Fibroblast of the conjunctiva (primary cell): ENCODE measurements at places on chromosomes 1 and 21.
A peak's percentile ranks its signal among the peaks of the same experiment; 100 is the strongest.

DNA sequence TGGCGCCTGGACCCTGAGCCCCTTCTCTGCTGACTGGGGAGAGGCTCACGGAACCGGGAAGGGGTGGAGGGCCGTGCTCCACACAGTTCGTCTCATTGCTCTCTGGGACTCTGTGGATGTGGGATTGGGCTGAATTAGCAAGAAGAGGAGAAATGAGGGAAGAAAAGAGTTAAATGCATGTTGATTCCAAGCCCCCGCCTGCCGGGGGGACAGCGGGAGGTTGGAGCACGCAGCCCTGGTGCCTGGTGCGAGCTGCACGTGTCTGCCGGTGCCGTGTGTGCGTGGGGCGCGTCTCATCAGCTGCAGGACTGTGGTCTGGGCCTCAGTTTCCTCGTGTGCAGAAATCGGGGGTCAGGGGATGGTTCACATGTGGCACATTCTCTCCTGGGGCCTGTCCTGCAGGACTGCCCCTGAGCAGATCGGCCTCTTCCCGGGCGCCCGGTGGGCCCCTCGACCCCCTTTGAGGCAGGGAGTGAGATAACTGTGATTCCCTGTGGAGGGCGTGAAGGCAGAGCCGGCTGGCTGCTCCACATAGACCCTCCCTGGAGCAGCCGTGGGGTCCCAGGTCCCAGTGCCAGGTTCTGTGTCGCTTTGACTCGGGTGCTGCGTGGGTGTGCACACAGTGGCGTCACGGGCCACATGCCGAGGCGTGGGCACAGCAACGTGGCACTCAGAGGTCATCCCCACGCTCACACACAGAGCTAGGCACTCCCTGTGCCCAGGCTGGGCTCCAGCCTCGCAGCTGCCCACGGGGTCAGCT is 11.4 kb downstream of the SAMD11 start:
- DNase-seq = no peak

DNA sequence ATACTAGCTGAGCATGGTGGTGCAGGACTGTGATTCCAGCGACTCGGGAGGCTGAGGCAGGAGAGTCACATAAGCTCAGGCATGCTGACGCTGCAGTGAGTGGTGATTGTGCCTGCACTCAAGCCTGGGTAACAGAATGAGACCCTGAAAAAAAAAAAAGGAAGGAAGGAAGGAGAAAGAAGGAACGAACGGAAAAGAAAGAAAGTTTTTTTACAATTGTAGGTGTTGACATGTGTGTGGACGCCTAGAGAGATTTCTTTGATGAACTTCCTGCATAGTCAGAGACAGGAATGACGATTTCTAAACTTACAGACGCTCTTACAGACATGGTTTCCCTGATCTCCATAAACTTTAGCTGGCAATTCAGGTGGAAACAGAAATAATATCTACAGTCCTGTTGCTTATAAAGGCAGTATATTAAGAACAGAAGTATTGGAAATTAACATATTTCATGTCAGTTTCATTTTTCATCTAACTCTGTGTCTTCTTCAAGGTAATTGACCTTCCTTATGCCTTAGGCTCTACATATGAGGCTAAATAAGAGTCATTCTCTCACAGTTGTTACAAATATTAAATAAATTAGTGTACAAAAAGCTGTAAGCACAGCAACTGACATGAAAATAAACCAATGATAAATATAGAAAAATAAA is 4.1 kb downstream of the SAMSN1 start:
- DNase-seq = no peak

DNA sequence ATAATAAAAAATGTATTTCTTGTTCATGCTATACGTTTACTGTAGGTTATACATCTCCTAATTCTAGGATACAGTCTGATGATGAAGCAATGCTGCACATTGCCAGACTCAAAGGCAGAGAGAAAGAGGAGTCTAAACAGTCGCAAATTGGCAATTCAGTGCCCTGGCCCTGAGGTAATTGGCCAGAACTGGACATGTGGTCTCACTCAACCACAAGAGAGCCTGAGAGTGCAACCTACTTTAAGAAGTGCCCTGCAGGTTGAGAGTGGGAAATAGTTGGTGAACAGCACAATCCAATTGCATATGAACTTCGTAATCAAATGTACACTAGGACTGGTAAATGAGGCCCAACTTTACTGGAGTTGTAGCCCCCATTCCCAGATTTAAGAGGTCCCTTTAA is 5.0 kb upstream of the SLC35A3 start:
- no peak for DNase-seq

GRCh38 chr1:196951711-196952394 is 8.3 kb downstream of the CFHR2 start:
- DNase-seq = no peak

DNA sequence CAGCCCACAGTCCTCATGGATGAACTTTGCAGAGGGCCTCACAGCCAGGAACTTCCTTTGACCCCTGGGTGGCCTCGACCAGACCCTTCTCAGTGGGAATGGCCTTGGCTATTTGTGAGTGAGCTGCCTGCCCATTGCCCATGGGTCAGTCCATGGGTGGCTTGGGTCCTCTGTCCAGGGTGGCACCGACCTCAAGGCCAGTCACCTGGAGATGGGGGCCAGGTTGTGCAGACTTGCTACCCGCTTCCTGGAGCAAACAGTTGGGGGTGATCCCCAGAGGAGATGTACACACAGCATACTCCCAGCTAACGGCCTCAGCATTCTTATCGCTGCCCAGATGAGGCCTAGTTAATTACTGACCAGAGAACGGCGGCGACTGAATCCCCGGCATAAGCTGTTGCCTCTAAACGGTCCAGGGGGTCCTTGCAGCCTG is 23.1 kb upstream of the IFNLR1 start:
- DNase-seq = no peak

- no peak for DNase-seq
Observed at GRCh38 chr1:52041551-52042185, 8.1 kb upstream of the KTI12 start.

- DNase-seq = no peak
Observed at GRCh38 chr1:17852383-17852782, 97.2 kb downstream of the ACTL8 start.

DNA sequence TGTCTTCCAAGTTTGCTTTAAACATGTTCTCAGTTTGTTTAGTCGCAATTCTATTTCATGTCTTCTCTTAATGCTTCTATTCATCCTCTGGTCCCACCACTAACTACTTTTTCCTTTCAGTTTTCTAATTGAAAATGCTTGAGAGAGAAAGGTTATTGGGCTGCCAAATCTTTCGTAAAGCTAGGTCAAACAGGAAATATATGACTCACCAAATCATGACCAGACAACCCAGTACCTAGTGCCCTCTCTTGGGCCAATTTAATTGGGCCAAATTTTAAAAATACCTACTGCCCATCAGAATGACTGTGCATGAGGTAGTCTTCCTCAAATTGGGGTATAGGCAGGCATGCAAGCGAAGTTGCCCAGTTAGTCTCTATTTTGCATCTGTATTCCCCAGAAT is 295.4 kb upstream of the PBX1 start:
- DNase-seq = no peak

DNA sequence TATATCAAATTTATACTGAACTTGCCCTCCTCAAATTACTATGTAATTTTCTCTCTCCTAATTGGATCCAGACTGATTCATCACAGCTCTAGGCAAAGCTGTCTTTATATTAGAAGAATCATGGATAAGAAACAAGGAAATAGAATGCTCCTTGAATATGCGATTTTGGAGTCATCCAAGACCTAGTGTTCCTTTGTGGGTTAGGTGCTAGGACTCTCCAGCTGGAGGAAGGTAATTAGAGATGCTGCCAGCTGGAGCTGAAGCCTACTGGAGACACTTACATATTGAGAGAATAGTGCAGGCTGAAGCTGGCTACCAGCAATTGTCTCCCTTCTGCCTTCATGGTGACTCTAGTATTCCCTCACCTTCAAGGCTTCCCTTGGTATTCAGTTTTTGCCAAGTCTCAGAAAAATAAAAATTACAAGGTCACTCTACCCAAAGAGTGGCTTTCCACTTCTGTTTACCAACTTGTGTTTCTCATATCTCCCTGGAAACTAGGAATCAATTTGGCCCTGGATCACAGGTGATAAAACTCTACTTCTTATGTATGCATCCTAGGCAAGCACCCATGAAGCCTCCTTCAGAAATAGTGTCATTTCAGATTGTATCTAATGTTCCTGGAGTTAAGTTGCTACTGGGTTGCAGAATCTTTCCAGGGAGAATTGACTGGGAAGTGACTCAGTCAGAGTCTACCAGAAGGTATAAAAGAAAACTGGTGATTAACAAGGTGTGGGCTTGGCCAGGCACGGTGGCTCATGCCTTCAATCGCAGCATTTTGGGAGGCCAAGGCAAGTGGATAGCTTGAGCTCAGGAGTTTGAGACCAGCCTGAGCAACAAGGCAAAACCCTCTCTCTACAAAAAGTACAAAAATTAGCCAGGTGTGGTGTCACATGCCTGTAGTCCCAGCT is 24.4 kb upstream of the DOCK7 start:
- DNase-seq = no peak

GRCh38 chr21:34647555-34647954 is 21.2 kb upstream of the CLIC6 start:
- no peak for DNase-seq

GRCh38 chr1:71312545-71312944 is 231.7 kb upstream of the ZRANB2 start:
- DNase-seq = no peak

- peak; percentile 14 for DNase-seq
Observed at GRCh38 chr1:208510192-208510952, 266.2 kb upstream of the PLXNA2 start.

GRCh38 chr1:36320767-36321118 is 2.7 kb downstream of the EVA1B start:
- DNase-seq = no peak

DNA sequence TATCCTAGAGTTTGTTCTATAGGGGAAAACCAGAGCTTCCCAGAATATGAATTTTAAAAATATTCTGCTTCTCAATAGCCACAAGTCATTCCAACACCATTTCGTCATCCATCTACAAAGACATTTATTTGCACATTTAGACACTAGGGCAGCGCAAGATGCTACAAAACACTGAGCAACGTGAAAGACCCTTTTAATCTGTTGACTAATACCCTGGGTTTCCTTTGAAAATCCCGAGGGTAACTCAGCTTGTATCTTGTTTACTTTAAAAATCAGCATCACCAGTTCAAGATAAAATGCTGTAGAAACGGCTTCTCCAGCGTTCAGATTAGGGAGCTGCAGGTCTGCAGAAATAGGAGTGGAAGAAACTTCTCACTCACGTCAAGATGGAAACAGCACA is 13.5 kb downstream of the PDPN start:
- DNase-seq = no peak

DNA sequence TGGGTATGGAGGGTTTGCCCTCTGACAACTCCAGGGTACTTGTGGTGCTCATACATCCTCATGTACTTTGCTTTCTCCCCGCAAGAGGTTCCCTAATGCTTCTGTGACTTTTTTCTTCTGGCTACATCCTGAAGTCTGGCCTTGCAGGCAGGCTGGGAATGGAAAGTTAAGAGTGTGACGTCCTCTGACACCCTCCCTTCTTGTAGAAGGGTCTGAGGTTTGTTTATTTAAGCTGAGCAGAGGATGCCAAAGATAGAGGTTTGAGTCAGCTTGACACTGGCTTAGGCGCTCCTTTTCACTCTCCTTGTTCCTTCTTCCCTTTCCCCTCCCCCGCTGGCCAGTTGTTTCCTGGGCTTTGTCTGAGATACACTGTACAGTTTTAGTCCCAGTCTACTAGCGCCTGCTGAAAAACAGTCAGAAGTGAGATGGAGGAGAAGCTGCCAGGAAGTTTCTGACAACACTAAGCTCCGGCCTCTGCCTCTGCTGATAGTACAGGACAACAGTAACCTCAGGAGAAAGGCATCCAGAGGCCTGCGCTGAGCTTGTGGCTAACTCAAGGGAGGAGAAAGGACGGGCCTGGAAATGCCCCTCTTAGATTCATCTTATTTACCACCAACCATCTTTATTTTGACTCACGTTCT is at the start of gene MACF1:
MACF1 (plus strand) TSS at position 255 of the 641 bp plus-strand sequence; CDS start at position 583, 328 bp downstream.
- peak; percentile 92 for DNase-seq

DNA sequence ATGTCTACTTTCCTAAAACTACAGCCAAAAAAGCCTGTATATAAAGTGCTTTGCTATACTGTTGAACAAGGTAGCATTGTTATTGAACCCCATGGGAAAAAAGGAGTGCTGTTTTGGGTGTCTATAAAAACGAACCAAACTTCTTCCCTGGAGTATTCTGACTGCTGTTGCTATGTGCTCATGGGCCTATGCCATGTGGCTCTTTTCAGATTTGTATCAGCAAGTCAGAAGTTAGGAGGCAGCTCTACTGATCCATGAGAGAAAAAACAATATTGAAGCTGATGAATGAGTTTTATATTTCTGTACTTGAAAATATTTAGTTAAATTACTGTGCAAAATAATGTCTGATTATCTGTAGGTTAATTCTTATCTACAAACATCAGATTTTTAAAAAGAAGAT is 66.5 kb downstream of the ADGRL2 start:
- DNase-seq = no peak

DNA sequence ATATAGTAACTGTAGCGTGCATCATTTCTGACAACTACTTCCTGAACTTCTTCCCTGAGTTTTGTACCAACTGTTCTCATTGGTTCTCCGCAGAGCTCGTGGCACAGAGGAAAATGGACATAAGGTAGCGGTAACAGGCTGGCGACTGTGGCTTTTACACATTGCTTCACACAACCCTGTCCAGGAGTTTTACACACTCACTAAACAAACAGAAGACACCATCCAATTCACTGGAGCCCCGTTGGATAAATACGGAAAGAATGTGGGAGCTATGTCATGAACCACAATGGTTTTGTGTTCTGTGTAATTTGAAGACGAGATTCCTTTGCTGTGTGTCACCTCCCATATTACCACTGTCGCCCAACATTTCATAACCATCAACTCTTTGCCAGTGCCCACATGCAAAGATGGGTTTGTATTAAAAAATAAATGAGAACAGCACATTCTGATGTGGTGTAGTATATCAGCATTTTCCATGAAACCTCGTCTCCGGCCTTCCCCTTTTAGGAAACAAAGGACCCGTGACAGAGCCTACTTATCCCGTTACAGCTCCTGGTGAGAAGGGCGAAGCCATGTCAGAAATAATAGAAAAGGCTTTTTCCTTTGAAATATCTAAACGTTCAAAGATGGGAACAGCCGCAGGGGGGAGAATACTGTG is 47.4 kb upstream of the ENAH start:
- peak; percentile 94 for DNase-seq

DNA sequence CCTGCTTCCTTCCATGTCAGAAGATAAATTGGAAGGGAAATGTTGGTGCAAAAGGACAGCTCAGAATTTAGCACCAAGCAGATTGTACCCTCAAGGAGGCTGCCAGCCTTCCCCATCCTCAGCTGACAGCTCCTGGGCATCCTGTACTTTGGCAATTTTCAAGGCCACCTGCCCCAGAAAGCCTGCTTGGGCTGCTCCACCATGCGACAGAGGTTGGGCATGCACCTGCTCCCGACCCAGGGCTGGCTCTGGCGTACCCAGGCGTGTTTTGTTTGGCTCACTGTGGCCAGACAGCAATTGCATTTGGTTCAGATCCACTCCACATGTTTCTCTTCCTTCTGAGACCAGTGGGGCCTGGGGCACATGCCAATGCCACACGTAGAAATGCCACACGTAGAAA is 547.8 kb downstream of the NPHP4 start:
- DNase-seq = no peak

- no peak for DNase-seq
Observed at GRCh38 chr1:92483610-92484471, 2.9 kb downstream of the GFI1 start.
